Natural killer cell treated with Interleukin-12 subunit alpha and Interleukin-12 subunit beta and Interleukin-15 and Interleukin-18, amount 100 ng/mL, for 72 hours (primary cell): ENCODE measurements at places on chromosomes 6 and 20. TPM values are rescaled to one million over a fixed set of nuclear protein-coding genes. Genes with fewer than 3 reads are reported as not detected.

ZSCAN31 gene
- 2.0 TPM for total RNA-seq

HLA-DPB1 gene
- total RNA-seq: 93.6 TPM

PTK7 gene
- 1.2 TPM for total RNA-seq

OR2H2 gene
- not detected for total RNA-seq

GRCh38 chr20:9022376-9022775 lies 46.5 kb upstream of the PLCB4 start:
- DNase-seq: no peak
- H3K27me3 ChIP-seq: peaks cover 7% of the 10 kb centered on the region
- H3K36me3 ChIP-seq: no peaks in the 10 kb centered on the region
- no peak overlapping the region for H3K4me3 ChIP-seq
- no peak overlapping the region for H3K27ac ChIP-seq
